Sigmoid colon (tissue), 7 donors: ENCODE measurements at places on chromosomes 7 and 10. TPM values are rescaled to one million over a fixed set of nuclear protein-coding genes. Genes with fewer than 3 reads are reported as not detected.

TUBB8 gene
- 0.55 TPM for total RNA-seq

APBB1IP gene
- 4.2 TPM for total RNA-seq

STRIP2 gene
- 0.49 TPM for total RNA-seq

NPS gene
- not detected for total RNA-seq
